ENCODE measurements at places on chromosomes 11 and 22.

- no peak for DNase-seq
These were observed 19.3 kb upstream of the TMEM9B start for GRCh38 chr11:8983552-8983951.

GRCh38 chr22:37260901-37261336 is 16.9 kb upstream of the RAC2 start:
- DNase-seq, result peak; percentile 57

DNA sequence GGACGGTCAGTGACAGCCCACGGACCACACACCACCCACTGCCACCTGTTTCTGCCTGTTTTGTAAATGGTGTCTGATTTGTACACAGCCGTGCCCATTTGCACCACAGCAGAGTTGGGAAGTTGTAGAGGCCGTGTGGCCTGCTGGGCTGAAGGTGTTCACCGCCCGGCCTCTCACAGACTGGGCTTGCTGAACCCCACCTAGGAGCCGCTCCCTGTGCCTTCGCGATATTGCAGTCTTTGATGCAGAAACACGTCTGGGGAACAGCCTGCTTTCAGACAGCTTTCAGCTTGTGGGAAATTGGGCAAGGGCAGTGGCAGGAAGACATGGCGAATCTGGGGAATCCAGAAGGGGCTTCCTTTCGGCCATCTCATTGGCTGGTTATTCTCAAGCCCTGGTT is 9.8 kb upstream of the GRAMD4 start:
- DNase-seq, result no peak

DNA sequence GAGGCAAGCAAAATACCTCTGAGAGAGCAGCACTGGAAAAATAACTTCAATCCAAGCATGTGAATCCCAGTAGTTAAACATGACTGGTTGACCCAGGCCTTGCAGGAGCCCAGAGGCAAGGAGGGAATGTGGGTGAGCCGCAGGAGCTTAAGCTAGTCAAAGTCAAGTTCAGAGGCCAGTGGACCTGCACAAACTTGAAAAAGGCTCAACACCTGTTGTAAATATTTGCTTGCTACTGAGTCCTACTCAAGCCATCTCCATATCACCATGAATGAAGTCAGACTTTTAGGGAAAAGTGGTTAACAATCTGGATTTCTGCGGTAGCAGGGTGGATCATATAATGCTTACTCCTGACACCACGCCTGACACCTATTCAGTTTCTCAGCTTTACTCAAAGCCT is 4.8 kb upstream of the CAT start:
- DNase-seq, result no peak

GRCh38 chr11:96229354-96229977 is 113.5 kb downstream of the MAML2 start:
- no peak for DNase-seq

DNA sequence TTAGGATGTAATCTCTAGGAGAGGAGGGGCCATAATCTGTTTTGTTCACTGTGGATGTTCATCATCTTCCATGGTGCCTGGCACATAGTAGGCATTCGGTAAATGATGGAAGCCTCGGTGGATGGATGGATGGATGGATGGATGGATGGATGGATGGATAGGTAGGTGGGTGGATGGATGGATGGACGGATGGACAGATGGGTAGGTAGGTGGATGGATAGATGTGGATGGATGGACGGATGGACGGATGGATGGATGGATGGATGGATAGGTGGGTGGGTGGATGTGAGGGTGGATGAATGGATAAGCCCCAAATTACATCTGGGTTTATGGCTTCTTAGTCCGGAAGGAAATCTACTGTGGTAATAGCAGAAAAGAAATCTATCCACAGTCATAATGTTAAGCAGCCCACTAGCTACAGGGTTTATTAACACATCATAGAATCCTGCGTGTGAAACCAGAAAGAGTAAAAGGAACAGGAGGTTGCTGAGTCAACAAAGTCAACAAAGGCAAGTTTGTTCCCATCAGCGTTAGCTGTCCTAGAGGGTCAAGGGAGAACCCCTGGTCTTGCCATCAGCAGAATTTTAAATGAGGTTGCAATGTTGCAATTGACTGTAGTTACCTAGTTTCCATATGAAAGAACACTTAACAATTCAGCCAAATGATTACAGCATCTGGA is 82.8 kb downstream of the C11orf91 start:
- DNase-seq, result no peak

DNA sequence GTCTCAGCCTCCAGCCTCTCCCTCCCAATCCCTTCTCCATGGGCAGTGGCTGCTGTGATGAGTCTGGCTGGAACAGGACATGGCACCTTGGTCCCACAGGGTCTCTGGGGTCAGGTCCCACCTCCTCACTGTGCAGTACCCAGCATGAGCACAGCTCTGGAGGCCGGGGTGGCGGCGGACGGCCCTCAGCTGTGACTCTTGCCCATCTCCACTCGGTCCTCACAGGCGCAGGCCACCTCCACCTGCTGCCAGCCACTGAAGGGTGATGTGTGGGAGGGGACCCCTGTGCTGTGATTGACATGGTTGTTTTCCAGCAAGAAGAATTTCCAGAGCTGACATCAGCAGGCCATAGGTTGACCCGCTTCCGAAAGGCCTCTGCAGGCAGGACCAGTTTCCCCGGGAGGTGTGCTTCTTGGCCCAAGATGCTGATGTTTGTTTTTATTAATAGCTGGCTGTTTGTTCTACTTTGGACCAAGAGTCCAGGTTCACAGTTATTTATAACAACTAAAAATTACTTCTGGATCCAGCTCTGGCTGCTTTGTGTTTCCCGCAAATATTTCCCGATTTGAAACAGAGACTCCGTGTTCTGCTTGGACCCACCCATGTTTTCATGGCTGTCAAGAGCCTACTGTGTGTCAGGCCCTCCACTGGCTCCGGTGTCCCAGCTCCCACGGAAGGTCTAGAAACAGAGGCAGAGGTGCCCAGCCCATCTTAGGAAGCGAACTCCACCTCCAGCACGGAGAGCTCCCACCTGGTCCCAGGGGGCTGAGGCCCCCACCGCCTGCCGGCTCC is 45.7 kb downstream of the SCUBE1 start:
- no peak for DNase-seq

- DNase-seq, result peak; percentile 59
These were observed 22.7 kb upstream of the C1QTNF4 start for GRCh38 chr11:47616726-47617416.

DNA sequence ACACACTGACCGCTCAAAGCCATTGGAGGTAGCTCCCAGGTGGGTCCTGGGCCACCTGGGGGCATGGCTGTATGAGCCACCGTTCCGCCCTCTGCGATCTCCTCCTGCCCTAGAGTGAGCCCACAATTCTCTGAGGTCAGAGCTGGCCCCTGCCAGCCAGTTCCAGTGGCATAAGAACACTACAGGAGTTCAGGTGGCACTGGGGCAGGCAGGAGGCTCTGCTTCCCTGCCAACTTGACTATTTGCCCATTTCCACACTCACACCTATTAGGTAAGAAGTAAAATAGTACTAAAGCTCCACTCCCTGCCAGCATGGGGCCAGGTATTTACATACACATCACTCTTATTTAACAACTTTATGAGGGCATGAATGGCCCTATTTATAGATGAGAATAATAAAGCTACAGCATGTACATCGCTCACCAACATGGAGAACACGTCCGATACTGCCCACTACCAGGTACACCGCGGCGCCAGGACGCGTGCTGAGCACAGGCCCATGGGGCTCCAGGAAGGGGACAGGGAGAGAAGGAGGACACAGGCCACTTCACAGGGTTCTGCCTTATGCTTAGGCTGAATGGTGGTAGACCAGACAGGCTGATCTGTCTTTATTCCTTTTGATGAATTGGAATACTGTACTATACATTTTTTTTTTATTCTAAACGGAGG is 26.2 kb downstream of the PISD start:
- no peak for DNase-seq

- no peak for DNase-seq
These were observed 12.0 kb upstream of the MUC6 start for GRCh38 chr11:1048375-1049070.

DNA sequence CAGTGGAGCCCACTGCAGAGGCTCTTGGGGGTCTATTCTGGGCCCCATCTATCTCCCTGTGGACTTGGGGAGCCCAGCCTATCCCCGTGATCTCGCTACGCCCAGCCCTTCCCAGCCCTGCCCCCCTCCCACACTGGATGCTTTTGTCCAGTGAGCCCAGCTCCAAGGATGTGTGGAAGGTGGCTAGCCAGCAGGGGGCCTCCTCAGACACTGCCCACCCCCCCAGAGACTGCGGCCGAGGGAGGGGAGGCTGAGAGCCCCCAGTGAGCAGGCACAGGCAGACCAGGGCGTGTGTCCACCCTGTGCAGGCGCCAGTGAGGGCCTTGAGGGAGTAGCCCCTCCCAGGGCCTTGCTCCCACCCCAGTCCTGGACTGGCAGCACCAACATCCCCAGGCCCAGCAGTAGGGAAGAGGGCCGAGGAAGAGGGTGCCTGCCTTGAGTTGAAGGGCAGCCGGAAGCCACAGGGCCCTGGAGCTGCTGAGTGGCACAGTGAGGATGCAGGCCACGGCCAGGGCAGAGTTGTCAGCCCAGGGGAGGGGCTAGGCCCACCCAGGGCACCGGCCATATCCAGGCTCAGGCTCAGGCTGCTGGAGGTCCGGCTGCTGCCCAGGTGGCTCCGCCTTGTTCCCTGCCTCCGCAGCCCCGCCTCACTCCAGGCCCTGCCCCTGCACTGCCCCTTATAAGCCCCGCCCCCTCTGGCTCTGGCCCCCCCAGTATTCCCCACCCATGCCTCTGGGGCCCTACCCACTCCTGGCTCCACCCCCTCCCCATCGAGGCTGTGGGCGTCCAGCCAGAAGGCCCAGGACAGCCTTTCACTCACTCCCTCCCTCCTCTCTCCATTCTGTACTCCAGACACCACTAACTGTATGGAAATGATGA is 28.0 kb downstream of the MOB2 start:
- DNase-seq, result peak; percentile 28

DNA sequence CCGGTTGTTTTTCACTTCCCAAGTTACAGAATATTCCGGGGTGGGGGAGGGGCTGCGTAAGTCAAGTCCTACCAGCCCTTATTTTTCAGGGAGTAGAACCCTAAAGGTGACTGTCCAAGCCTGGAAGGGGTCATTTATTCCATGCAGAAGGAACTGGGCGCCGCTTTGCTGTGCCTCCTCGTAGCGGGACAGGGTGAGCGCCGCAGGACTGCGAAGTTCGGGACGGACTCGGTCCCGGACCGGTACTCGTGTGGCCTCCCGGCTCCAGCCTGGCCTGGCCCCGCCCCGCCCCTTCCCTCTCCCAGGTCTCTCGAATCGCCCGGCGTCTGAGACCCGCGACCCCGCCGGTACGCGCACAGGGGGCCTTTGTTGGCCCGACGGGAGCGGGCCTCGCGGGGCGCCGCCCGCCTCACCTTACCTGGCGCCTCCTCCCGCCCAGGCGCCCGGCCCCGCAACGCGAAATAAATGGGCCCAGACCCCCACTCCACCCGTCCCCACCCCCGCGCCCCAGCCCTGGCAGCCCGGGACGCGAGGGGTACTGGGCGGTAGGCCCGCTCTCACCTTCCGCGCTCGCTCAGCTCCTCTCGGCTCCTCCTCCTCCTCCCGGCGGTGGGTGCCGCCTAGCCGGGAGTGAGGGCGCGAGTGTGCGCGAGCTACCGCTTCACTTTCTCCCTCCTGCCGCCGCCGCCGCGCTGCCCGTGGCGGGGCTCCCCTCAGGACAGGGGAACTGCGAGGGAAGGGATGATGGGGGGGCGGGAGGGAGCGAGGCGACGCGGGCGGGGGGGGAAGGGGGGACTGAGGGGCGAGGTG is 698 bp downstream of the PAK1 start:
- peak; percentile 28 for DNase-seq

GRCh38 chr11:20688761-20689160 is 19.4 kb downstream of the NELL1 start:
- no peak for DNase-seq

GRCh38 chr11:131893988-131894387 is 523.6 kb downstream of the NTM start:
- no peak for DNase-seq

DNA sequence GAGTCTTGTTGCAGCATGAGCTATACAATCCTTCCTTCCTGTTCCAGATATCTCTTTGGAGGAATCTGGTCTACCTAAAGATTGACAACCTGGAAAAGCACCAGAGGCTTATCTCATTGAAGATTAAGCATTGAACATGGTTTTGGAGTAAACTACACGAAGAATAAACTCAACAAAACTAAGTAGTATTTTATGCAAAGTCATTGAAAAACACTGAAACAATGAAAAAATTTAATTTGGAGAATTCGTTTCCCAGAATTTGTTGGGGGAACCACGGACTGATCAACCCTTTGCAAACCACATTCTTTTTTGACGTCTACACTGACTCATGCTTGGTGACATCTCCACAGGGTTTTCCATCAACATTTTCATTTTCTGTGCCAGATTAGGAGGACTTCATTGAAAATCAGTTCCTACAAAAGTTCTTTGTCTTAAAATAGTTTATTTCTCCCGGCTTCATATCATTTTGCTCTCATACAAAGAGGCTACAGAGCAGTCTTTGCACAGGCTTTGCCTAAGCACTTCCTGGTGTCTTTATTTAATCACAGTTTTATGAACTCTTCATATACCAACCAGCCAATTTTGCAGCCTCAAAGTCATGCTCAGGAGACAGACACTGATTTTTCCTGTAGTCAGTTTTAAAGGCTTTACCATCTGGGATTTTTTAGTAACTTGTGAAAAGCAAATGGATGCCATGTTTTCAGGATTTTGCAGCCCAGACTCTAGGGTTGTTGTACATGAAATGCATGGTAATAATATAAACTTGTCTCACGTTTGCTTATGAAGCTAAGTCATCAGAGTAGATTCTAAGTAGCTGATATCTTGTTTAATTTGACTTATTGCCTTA is 186.3 kb downstream of the C11orf91 start:
- no peak for DNase-seq

DNA sequence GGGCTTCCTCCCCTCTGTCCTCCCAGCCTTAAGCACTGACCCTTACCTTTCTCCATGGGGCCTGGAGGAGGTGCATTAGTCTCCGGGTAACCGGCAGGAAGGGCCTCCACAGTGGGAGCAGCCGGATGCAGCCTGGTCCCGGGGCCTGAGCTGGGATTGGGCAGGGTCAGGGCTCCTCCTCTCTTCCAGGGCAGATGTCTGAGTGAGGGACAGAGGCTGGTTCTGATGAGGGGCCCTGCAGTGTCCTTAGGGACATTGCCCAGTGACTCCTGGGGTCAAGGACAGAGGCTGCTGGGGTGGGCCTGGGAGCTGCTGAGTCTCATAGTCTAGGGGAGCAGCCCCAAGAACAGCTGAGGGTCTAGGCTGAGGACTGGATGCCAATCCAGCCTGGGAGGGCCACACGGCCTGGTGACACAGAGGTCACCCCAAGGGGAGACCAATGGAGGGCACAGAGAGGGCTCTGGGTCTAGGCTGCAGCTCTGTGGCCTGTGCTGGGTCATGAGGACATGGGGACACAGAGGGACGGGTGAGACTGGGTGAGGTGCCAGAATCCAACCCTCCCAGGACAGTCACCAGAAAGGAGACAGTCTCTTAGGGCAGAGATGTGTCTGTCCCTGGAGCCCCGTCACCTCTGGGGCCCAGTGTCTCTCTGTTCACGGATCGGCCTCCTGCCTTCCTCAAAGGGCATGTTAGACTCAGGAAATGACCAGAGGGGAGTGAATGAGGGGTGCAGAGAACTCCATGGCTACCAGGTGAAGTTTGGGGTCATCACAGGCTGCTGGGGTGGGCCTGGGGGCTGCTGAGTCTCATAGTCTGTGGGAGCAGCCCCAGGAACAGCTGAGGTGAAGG is 6.5 kb downstream of the IGLL5 start:
- no peak for DNase-seq

All from fibroblast of skin of right biceps (primary cell).